ENCODE measurements at places on chromosomes 2 and 18.
A peak's percentile ranks its signal among the peaks of the same experiment; 100 is the strongest.

- DNase-seq = no peak
Observed at GRCh38 chr2:121098556-121098955, 186.4 kb downstream of the TFCP2L1 start.

- no peak for DNase-seq
Observed at GRCh38 chr18:62118328-62118727, 68.5 kb downstream of the PIGN start.

- DNase-seq = no peak
Observed at GRCh38 chr18:10349561-10349960, 104.9 kb upstream of the APCDD1 start.

DNA sequence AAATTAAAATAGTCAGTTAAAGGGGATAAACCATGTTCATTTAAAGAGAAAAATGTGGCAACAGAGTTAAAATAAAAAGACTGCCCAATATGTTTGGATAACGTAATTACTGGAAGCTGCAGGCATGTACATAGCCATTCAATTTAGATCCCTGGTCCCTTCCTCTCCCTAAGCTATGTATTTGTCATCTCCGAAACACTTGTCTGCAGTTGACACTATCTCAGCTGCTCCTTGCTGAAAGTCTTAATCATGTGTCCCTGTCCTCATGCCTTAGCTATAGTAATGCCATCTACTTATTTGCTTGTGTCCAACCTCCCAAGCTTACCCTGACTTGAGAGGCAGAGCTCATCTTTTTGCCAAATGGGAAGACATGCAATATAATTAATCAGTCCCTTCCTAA, 173.8 kb upstream of the REV1 start:
- DNase-seq = no peak

DNA sequence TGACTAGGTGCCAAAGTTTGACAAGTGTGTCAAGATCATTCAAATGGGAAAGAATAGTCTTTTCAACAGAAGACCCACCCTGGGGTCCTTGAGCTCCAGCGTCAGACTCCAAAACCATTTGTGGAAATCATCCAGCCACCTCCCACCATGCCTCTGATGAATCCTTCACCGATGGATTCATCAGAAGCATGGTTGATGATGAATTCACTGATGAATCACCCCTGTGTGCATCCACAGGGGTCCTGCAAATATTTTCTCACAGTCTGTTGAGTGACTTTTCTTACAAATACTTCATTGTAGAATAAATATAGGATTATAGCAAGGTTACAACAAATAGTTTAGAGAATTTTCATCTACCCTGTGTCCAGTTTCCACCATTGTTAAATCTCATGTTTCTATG, 4.3 kb downstream of the UGT1A9 start:
- DNase-seq = no peak

DNA sequence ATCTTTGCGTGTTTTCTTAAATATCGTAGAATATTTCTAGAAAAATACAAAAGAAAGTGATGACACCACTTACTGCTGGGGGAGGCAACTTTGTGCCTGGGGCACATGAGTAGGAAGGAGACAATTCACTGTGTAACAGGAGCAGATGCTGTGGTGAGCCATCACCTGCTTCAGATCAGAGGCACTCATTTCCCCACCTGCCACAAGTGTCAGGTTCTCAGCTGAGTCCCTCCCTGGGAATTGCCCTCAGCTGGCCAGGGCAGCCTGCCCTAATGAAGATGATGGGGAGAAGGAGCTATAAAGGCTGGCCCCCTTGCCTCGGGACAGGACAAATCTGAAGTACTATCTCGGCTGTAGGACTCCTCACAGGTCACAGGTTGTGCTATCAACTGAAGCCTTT, 322.8 kb downstream of the STK39 start:
- no peak for DNase-seq

GRCh38 chr2:150431561-150432311, 55.7 kb downstream of the RND3 start:
- no peak for DNase-seq

DNA sequence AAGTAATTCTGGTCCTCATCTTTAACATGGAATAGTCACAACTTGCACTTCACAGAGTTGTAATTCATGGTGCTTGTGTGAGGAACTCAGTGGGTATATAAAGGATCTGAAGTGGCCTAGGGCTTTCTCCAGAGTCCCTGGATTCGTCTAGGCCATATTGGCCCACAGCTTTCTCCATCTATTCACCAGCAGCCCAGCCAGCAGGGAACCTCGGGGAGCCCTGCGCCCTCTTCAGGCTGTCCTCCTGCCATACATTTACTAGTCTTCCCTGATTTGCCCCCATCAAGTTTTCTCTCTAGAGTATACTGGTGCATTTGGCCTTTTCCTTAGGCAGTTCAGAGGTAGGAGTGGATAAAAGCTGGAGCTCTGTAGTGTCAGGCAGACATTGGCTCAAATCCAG, 278.3 kb downstream of the MYCN start:
- DNase-seq = no peak

DNA sequence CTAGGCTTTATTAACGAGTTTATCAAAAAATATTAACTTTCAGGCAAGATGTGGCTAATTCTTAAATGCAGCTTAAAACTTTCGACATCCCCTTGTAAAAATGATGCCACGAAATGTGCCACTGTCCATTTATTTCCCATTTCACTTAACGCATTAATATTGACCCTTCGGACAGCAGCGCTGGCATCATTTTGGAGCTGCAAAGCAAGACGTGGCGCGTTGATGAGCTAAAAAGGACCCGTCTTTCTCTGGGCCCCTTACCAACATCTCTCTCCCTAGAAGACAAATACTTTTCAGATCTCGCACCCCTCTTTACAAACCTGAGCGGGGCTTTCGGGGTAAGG, 367.9 kb downstream of the MTX2 start:
- no peak for DNase-seq

DNA sequence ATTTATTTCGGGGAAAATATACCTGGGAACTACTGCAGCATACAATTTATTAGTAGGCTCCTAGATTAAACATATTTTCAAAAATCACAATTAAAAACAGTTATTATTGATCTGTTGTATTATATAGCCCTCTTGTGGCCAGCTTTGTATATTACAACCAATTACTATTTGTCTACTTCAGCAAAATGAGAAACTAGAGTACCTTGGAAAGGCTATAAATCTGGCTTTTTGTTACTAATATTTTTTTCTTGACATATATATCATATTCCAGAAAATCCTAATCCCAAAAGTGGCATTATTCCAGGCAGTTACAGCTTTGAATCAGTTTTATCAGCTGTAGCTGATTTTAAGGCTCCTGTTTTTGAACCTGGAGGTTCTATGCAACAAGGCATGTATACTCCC, 101.2 kb downstream of the UBR3 start:
- no peak for DNase-seq

GRCh38 chr2:8134473-8134932, 547.4 kb upstream of the ID2 start:
- DNase-seq = no peak

- DNase-seq = no peak
Observed at GRCh38 chr18:57427429-57428201, 7.6 kb upstream of the ONECUT2 start.

- DNase-seq = no peak
Observed at GRCh38 chr2:101341421-101341820, 32.9 kb upstream of the RNF149 start.

DNA sequence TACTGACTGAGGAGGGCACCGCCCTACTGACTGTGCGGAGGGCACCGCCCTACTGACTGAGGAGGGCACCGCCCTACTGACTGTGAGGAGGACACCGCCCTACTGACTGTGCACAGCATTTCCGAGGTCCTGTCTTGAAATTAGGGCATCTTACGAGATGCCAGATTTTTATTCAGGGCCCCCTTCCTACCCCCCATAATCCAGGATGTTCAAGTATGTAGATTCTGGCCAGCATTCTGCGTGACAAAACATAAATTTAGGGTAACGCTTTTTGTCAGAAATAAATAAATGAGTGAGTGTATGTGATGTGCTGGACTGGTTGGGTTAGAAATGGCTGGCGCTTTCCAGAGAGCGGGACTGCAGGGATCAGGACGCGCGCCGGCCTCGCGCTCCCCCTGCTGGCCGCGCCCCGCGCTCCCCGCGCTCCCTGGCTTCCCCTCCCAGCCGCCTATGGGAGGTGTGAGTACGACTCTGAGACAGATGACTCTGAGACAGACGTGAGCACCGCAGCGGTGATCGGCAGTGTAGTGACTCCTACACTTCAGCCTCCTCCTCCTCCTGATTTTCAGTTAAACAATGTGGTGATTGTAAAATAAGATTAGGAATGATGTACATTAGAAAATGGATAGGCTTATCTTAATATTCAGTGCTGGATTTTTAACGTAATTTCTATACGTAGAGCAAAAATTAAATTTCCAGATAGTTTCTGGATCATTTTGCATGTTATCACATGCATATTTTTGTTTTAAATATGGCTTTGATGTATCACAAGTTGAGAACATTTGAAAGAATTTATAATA, 149.2 kb upstream of the NFATC1 start:
- DNase-seq = peak; percentile 5

DNA sequence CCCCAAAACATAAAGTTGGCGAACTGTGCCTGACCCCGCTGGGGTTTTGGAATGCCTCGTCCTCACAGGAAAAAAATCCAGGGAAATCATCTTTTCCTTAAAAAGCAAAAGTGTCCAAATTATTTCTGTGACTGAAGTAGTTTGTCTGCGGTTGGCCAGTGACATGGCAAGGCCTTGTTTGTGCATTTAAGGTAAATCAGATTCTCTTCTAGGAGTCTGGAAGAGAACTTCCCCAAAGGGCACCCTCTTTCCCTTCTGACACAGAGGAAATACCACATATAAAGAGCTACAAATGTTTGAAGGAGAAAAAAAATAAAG, 737 bp upstream of the CYB5A start:
- DNase-seq = no peak

GRCh38 chr2:43270930-43271615, 44.7 kb upstream of the ZFP36L2 start:
- DNase-seq = no peak

GRCh38 chr18:66676699-66677098, 72.8 kb upstream of the CDH19 start:
- DNase-seq = no peak

- DNase-seq = no peak
Observed at GRCh38 chr2:95062242-95063085, 37.0 kb downstream of the MAL start.

DNA sequence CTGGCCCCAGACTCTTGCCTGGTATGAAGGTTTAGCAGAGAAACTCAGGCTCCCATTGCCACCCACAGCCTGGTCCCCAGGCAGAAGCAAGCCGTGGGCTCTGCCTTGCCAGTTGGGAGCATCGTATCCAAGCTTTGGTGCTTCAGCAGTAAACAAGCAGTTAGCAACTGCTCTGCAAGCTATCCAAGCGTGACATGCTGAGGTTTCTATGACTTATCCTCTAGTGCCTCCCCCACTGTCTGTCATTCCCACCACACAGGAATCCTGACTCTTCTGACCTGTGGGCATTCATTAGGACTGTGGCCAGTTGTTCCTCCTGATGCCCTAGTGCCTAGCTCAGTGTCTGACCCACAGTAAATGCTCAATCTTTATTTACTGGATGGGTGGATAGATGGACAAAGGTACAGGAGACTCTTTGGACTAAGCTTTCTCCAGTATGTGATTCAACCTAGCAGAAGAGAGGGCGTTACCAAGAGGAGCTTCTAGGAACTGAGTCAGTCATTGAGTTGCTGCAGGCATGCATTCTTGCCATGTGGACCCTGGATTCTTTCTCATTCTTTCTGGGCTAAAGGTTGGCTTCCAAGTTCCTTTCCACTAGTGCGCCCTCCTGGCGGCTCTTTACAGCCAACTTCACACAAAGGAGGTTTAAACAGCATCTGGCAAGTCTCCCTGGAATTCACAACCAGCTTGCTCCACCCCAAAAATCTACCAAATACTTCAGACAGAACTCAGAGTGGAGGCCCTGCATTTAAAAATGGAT, 40.6 kb upstream of the MRPL19 start:
- no peak for DNase-seq

- no peak for DNase-seq
Observed at GRCh38 chr2:182426082-182426917, 536 bp downstream of the PDE1A start.

DNA sequence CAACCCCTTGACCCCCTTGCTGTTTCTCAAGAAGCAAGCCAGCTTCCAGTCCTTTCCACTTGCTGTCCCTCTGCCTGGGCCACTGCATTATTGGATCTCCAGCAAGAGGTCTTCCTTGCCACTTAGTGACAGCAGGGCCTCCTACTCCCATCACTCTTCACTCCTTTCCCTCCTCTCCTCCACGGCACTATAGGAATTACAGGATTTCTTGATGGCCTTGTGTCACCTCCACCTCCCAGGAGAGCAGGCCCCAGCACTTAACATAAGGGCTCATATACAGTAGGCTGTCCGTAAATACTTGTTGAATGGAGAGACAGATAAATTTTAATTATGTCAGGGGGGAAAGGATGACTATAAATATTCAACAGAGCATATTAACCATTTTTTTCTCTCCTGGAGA, 129.4 kb downstream of the SP3 start:
- DNase-seq = no peak

DNA sequence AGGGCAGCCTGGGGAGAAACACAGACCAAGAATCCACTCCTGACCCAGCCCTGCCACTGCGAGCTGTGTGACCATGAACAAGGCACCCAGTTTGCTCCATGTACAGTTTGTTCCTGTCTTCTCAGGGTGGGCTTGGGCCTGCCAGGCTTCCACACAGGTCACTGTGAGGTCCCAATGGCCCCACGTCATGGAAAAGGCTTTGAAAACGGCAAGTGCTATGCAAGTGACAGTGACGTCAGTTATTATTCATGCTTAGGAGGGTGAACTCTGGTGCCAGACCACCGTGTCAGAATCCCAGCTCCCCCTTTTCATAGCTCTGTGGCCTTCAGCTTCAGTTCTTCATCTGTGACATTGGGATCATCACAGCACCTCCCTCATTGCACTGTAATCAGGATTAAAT, 87.1 kb downstream of the TNS1 start:
- DNase-seq = no peak

- DNase-seq = no peak
Observed at GRCh38 chr2:58122040-58122439, 75.4 kb downstream of the VRK2 start.

DNA sequence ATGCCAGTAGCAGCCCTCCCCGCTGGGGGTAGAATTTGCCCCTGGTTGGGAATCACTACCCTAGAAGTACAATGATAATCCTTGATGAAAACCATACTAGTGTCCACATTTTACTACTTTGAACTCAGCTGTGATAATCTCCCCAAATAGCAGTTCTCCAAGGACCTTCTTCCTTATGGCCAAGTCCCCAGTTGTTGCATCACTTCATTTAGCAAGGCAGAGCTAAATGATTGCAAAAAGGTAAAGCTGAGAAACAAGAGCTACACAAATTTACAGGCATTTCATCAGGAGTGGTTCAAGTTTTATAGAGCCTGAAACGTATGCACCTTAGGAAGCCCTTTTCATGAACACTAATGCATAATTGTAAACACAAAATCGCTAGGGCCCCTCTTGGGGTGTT, 44.9 kb upstream of the REL start:
- no peak for DNase-seq

All from thoracic aorta (tissue), 2 donors.